ENCODE measurements at places on chromosomes 11 and 22. TPM values are rescaled to one million over a fixed set of nuclear protein-coding genes. Genes with fewer than 3 reads are reported as not detected.

Gene FAM83F
- total RNA-seq, result 0.46 TPM

Gene E2F8
- 0.92 TPM for total RNA-seq

Gene CHADL
- 3.7 TPM for total RNA-seq

Gene WT1
- total RNA-seq, result not detected

Gene GP1BB
- 16.8 TPM for total RNA-seq

All from diencephalon (tissue), 1 donor.